ENCODE measurements at places on chromosomes 6 and 20. TPM values are rescaled to one million over a fixed set of nuclear protein-coding genes. Genes with fewer than 3 reads are reported as not detected.

Gene TUBB1
- 0.16 TPM for total RNA-seq

Gene GGTLC1
- not detected for total RNA-seq

Gene SMIM26
- total RNA-seq: 61.0 TPM

Gene HTR1E
- not detected for total RNA-seq

Gene COL21A1
- 20.5 TPM for total RNA-seq

Gene PTGIS
- total RNA-seq: 19.3 TPM

Gene SIRPD
- not detected for total RNA-seq

Gene TSHZ2
- 22.9 TPM for total RNA-seq

Gene KIAA1755
- total RNA-seq: 0.29 TPM

Gene EIF2S2
- total RNA-seq: 84.0 TPM

Gene HLA-DRA
- not detected for total RNA-seq

Gene TTK
- total RNA-seq: 22.1 TPM

Gene MYCT1
- not detected for total RNA-seq

Gene CNKSR3
- 17.3 TPM for total RNA-seq

Gene TRIM31
- not detected for total RNA-seq

Gene HMGCLL1
- 0.96 TPM for total RNA-seq

DNA sequence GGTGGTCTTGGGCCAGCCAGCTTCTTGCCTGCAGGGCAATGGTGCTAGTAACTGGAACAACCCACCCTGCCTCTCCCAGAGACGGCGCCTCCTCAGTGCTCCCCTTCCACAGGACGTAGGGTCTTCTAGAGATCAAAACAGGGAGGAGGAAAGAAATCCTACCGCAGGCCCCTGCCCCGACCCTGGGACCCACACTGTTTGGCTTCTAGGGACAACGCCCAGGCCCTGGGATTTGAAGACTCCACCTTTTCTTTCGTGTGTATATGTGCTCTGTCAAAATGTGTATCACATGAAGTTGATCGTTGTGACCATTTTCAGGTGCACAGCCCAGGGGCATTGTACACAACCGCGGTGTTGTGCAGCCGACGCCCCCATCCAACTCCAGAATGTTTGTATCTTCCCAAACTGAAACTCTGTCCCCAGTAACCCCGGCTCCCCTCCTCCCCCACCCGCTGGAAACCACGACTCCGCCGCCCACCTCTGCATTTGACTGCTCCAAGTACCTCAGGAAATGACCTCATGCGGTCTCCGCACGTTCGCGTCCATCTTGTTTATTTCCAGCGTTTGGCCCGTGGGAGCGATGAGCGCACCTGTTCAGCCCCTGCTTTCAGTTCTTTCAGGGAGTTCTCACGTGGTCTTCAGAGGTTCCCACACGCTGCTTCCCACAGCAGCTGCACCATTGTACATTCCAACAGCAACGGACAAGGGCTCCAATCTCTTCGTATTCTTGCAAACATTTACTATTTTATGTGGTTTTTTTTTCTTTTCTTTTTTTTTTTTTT is 3.4 kb upstream of the BHLHE23 start:
- DNase-seq: no peak

DNA sequence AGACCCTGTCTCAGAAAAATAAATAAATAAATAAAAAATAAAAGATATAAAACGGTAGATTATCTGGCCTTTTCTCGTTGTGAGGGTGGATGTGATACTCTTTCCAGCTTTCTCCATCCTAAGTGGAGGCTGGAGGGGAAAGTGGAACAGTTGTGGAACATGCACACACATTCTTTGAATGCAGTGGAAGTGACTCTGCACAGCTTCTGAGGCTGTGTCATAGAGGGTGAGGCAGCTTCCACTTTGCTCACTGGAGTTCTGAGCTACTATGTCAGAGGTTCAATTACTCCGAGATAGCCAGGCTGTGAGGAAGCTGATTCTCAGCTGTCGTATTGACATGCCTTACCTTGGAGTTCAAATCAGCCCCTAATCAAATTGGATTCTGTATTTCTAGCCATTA is 82.2 kb downstream of the CHMP4B start:
- DNase-seq: no peak

DNA sequence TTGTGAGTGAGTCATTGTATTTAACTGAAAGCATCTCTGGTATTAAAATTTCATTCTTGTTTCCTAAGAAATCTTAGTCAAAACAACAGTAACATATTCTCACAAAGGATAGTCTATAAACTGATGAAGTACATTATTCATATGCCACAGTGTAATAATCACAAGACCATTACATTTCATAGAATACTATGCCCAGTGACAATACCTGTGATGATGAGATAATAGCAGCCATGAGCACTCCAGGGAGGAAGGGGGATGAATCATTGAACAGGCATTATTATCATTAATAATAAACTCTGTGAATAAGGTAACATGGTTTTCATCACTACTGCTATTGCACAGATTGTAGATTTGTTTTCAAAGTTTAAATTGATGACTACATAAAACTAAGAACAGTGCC is 667.9 kb downstream of the EPM2A start:
- no peak for DNase-seq

DNA sequence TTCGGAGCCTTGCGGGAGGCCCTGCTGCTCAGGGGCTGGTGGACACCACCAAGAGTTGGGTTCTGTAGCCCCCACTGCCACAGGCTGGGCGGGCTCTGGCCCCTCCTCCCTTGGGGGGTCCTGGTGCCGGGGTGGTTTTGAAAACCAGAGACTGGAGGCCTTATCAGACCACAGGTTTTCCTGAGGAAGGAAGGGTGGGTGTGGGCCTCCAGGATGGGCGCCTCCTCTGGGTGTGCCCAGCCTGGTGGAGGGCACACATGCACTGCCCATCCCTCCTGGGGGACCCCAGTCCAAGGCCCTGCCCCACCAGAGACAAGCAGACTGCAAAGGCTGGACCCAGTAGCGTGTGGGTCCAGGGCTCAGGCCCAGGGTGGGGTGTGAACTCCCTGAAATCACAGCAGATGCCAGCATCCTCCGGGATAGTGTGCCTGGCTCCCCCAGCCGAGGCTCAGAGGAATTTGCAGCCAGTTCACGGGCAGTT is 13.5 kb upstream of the ZBTB46 start:
- DNase-seq: no peak

GRCh38 chr6:97726378-97726777 is 443.4 kb upstream of the MMS22L start:
- no peak for DNase-seq

DNA sequence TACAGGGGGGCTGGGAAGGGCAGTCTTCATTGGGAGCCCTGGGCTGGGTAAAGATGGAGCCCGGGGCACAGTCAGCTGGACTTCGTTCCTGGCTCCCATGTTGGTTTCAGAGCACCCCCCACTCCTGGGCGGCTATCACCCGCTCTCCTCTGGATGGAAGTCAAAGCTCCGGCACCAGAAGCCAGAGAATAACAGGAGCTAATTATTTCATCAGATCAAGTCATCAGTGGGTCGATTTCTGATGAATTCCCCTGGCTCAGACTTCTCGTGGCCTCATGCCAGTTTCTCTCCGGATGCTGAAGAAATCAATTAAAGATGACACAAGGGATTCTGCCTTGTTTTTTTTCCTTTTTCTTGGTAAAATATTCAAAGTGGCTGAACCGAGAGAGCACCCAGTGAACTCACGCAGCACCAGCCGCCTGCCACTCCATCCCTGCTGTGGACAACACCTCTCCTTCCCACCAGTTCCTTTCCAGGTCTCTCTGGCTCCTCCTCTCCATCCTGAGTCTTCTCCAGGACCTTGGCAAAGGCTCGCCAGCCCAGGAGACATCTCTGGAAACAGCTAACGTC is 22.5 kb downstream of the SULF2 start:
- DNase-seq: no peak

DNA sequence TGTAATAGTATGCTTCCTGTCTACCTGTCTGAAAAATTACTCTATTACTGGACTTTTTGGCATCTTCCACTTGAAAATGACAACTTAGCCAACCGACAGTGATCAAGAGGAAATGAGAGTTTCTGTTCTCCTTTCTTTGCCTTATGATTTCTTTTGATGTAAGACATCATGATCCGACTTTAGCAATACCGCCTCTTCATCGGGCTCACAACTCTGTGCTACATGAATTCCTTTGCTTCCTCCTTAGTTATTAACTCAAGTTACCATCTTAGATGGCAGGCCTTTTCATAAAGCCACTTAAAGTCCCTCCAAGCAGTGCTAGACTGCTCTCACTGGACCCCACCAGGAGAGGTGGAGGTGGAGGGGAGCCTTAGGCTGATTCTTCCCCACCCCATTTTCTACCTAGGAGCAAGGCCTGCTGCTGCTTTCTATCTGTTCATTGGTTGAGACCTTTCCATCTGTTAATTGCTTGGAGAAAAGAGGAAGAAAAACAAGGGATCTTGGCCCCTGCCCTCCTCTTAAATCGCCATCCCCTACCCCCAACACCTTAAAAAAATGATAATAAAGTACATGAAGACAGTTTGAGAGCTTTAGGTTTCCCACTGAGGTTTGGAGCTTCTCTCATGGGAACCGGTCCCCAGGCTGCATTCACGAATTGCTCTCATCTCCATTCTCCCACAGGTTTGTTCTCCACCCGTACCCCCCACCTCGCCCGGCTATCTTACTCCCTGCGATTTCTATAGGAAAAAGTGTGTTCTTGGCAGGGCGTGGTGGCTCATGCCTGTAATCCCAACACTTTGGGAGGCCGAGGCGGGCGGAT is 21.6 kb upstream of the MCM3 start:
- no peak for DNase-seq

DNA sequence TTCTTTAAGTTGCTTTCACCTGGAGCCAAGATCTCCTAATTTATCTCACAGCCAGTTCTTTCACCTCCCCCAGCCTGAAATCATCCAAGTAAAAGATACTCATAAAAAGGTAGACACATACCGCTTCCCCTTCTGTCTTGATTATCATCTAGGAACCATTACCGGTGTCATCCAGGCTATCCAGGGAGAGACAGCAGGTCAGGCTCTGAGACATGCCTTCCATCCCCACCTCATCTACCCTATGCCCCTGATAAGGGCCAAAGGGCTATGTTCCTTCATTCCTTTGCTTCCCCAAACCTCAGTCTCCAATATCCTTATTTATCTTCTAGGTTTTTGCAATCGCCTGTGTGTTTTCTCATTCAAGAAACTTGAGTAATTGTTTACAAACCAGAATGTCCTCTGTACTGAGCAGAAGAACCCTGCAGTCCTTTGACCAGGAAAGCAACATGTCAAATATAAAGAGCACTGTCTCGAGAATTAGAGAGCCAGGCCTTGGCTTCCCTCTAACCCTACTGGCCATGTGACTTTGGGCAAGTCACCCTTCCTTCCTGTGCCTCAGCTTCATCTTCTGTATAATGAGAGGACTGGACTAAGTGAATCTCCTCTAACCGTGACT is 41.0 kb downstream of the TNFRSF21 start:
- no peak for DNase-seq

GRCh38 chr20:21127201-21127981 is 1.5 kb downstream of the KIZ start:
- no peak for DNase-seq

DNA sequence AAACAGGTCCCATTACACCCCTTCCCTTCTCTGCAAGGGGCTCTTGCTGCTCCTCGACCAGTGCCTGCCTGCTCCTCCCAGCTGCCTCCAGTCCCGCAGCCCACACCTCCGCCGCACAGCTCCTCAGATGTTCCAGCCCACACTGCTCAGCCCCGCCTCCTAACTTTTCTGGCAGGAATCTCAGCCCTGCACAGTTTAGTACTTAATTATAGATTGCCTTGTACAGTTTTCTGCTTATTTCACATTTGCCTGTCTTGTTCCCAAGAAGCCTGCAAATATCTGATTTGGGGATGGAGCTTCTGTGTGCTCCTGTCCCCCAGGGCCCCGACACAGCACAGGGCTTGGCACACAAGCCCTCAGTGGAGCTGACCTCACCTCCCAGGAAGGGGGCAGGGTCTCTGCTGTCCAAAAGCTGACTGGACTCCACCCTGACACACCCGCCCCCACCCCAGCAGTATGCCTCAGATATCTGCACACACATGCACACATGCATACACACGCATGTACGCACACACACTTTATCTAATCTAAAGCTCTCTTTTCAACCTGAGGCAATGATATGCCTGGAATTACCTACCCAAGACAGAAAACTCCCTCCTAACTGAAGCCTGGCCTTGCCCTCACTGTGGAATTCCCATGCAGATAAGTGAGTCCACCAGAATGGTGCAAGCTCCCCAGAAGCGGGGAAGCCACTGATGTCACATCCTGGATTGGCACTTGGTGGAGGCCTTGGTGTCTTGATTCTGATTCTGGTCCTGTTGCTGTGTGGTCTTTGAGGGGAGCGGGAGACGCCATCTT is 1.2 kb upstream of the PNPLA1 start:
- no peak for DNase-seq

- no peak for DNase-seq
Observed at GRCh38 chr6:159908979-159909378, 18.2 kb downstream of the MAS1 start.

- DNase-seq: no peak
Observed at GRCh38 chr20:48198929-48199451, 413.7 kb upstream of the SULF2 start.

DNA sequence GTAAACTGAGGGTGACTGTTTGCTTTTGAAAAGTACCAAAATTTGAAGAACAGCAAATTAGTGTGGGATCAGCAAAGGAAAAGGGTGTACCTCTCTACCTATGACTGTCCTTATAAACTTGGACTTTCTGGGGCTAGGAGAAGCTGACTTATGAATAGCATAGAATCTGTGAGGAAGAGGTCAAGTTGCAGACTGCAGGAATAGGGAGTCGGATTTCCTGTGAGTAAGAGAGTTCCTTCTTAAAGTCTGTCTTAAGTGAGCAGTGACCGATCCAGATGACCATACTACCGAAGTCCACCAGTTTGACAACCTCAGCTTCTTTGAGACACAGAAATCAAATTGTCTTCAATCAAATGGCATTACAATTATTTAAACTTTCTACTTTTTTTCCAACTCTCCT is 708.7 kb downstream of the UTRN start:
- no peak for DNase-seq

GRCh38 chr6:167235005-167235404 is 56.1 kb upstream of the UNC93A start:
- DNase-seq: no peak

- DNase-seq: no peak
Observed at GRCh38 chr6:119978274-119978889, 628.8 kb upstream of the MAN1A1 start.

DNA sequence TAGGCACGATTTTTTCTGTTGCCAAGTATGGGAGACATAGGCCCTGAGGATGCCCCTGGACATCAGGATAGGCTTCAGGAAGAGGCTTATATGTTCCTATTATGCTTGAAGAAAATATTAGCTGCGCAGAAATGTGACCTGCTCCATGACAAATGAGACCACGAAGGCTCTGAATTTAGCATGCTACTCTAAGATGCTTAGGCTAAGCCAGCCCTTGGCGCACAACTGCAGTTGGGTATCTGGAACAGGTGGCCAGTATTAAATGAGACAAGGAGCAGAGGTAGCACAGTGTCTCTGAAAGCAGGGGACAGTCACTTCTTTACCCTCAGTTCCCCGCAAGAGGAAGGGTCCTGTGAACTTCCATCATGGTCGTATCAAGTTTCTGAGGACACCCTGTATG is 90.0 kb downstream of the RREB1 start:
- no peak for DNase-seq

- DNase-seq: no peak
Observed at GRCh38 chr6:74731204-74731603, 474.6 kb downstream of the COL12A1 start.

- DNase-seq: no peak
Observed at GRCh38 chr6:111707773-111708172, 102.1 kb upstream of the TRAF3IP2 start.
